CD4-positive, alpha-beta T cell treated with Interleukin-21 for 1 hour (primary cell): ENCODE measurements at places on chromosomes 3 and 15.

- DNase-seq = peak; percentile 30
These were observed 96.0 kb upstream of the CCDC80 start for GRCh38 chr3:112736805-112737566.

GRCh38 chr3:121443456-121443855 lies 102.3 kb downstream of the POLQ start:
- DNase-seq = no peak

GRCh38 chr15:94021621-94022320 lies 209.6 kb upstream of the MCTP2 start:
- DNase-seq = no peak

- peak; percentile 73 for DNase-seq
These were observed 14.4 kb downstream of the ATP13A3 start for GRCh38 chr3:194472290-194472920.

- DNase-seq = no peak
These were observed 38.3 kb downstream of the GPR176 start for GRCh38 chr15:39881790-39882189.

GRCh38 chr15:58313304-58313703 lies 118.5 kb upstream of the LIPC start:
- DNase-seq = peak; percentile 30

DNA sequence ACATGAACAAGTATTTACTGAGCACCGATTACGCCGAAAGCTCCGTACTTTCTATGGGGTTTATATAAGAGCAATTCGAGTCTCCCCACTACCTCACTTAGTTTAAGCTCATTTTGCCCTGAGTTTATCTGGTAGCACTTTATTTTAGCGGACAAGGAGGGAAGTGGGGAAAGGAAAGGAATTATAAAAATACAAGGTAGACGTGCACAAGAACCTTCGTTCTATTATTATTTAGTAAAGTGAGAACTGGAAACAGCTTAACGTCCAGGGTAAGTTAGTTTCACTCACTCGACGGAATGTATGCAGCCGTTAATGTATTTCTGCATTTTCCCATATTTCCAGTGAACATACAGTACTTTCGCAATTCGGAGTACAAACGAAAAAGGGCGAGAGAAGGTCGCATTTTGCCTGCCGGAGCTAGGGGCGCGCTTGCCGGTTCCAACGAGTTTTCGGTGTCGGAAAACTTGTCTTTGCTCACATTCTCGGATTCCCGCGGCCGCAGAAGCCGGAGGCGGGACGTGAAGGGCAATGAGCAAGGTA lies 1.2 kb upstream of the STT3B start:
- DNase-seq = no peak

- DNase-seq = no peak
These were observed 10.9 kb downstream of the MYL3 start for GRCh38 chr3:46852334-46852720.

DNA sequence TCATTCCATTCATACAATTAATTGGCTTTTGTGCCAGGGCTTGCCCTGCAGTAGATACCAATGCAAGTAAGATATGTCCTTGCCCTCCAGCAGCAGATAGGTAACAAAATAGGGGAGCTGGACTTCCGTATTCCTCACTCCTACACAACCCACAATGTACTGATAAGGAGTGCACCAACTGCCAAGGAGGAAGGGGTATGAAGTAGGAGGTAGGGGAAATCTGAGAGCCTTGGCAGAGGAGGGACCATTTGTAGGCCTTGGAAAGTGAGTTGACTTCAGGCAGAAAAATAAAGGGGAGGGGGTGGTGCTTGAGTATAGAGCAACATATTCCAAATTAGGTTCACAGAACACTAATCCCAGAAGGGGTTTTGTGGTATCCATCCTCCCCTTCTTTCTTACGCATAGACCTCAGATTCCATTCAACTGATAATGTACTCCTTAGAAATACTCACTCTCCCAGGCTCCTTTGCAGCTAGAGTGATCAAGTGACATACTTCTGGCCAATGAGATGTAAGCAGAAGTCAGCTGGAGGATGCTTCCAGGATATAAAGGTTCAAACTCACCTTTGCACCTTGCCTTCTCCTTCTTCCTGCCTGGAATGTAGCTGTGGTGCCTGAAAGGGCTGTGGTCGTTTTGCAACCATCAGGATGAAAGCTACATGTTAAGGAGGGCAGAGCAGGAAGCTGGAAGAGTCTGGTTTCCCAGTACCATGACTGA lies 127.1 kb upstream of the SMAD3 start:
- DNase-seq = no peak

- peak; percentile 28 for DNase-seq
These were observed 239.7 kb downstream of the UBE2E2 start for GRCh38 chr3:23442598-23443383.

DNA sequence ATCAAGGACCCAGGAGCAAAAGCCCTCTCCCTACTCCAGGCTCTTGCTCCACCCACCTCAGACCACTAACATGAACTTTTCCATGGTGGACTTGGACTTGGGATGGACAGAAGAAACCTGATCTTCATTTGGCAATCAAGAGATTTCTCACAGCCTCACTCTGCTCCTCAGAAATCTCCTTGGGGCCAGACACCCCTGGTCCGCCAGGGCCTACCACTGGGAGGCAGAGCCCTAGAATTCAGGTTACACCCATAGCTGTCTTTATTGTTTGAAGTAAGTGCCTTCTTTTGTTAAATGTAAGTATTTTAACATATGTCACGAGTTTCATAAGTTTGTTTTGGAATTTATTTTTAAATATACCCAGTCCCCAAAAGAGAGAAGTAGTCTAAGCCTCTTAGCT lies 13.2 kb downstream of the SHF start:
- no peak for DNase-seq

DNA sequence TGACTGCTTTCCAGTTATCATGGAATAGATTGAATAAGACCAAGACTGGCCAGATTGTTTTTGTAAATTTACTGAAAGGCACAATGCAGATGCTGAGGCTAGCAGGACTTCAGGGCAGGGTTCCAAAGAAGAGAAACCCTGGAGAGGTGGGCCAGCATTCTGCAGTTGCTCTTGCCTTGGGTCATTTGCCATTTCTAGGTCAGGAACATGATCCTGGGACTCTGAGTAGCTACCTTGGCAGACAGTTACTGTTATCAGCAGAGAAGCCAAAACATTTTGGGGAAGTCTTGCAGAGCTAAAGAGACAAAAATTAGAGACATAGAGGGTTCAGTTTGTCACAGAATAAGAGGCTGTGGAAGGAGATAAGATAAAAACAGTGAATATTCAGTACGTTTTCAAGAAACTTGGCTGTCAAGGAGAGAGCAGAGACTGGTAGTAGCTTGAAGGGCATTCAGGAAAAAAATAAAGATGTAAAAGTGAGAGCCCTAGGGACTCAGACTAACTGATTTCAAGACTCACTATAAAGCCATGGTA lies 46.8 kb upstream of the MYRIP start:
- DNase-seq = no peak

- DNase-seq = no peak
These were observed 3.8 kb downstream of the SERPINI1 start for GRCh38 chr3:167739190-167739810.

GRCh38 chr3:33831053-33831452 lies 32.6 kb downstream of the PDCD6IP start:
- no peak for DNase-seq

DNA sequence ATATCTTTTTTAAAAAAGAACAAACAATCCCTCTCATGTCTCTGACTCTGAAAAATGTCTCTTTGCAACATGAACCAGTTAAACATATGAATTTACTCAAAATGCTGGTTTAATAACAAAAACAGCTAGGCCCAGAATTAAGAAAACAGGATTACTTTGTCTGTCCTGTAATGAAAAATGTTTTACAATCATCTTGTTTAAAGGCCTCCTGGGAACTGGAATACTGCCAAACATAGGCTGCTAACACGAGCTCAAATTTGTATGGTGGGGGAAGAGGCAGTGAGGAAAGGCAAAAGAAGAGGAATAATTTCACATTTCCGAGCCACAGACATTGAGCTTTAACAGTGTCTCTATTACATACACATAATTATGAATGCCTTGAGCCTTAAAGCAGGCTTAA lies 61.7 kb upstream of the PPIB start:
- no peak for DNase-seq

DNA sequence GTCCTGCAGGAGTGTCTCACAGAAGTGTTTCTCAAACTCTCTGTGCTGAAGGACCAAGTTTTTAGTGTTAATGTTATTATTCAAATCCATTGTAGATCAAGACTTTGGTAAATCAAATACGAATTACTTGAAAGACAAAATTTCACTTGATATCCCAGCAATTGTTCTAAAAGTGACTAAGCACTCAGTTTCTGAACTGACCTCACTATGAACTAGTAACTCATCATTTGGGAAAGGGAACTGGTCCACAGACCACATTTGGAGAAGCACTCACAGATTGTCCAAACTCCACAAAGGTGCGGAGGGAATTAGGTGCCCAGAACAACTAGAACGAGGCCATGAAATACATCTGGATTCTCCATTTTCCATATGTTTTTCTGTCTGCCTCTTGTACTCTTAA lies 25.6 kb downstream of the FAM43A start:
- DNase-seq = no peak

- no peak for DNase-seq
These were observed 1.5 kb downstream of the ITGB5 start for GRCh38 chr3:124885466-124886167.

GRCh38 chr15:63185206-63185605 lies 4.2 kb upstream of the RAB8B start:
- DNase-seq = no peak

DNA sequence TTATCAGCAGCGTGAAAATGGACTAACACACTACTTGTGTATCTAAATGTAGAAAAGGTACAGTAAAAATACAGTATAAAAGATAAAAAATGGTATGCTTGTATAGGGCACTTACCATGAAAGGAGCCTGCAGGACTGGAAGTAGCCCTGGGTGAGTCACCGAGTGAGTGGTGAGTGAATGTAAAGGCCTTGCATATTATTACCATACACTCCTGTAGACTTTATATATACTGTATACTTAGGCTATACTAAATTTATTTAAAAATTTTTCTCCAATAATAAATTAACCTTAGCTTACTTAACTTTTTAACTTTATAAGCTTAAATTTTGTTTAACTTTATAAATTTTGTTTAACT lies 67.2 kb upstream of the TSPAN3 start:
- DNase-seq = no peak

- no peak for DNase-seq
These were observed 49.9 kb upstream of the RYK start for GRCh38 chr3:134300520-134300919.

GRCh38 chr15:87419344-87419743 lies 837.2 kb downstream of the NTRK3 start:
- DNase-seq = no peak
